ENCODE measurements at places on chromosomes 1 and 21. TPM values are rescaled to one million over a fixed set of nuclear protein-coding genes. Genes with fewer than 3 reads are reported as not detected.

GRCh38 chr1:5815211-5815610 is 177.0 kb downstream of the NPHP4 start:
- no peak for DNase-seq

DNA sequence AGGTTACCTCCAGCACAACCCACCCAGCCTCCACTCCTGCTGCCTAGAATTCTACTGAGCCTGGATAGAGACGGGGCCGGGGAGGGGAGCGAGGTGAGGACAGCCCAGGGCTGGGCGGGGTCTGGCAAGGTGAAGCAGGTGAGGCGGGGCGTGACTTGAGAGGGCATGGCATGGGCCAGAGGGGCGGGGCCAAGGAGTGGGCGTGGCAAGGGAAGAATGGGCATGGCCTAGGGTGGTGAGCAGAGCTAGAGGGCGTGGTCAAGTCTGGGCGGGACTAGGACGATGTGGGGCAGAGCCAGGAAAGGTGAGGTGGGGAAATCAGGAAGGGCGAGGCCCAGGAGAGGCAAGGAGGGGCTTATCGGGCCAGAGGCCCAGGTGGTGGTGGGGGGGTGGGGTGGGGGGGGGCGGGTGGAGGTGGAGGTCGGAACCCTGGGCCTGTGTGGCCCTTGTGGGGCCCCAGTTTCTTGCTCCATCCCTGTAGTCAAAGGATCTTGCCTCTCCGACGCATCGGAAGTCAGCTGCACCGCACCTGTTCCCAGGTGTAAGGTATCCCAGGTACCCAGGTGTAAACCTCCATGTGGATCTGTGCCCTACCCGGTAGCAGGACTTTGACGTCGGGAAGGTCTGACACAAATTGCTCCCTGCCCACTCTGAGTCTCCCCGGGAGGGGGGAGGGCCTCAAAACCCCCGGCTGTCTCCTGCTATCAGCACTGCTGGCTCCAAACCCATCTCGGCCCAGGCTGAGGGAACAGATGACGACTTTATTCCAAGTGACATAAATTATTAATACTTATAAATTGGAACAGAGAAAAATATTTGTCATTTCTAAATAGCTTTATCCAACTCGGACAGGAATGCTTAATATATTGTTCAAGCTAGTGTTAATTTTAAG is 32.9 kb upstream of the UTS2 start:
- peak; percentile 77 for DNase-seq

- no peak for DNase-seq
These were observed 70.4 kb upstream of the LYST start for GRCh38 chr1:235937123-235937522.

Gene PYHIN1
- total RNA-seq, result not detected

DNA sequence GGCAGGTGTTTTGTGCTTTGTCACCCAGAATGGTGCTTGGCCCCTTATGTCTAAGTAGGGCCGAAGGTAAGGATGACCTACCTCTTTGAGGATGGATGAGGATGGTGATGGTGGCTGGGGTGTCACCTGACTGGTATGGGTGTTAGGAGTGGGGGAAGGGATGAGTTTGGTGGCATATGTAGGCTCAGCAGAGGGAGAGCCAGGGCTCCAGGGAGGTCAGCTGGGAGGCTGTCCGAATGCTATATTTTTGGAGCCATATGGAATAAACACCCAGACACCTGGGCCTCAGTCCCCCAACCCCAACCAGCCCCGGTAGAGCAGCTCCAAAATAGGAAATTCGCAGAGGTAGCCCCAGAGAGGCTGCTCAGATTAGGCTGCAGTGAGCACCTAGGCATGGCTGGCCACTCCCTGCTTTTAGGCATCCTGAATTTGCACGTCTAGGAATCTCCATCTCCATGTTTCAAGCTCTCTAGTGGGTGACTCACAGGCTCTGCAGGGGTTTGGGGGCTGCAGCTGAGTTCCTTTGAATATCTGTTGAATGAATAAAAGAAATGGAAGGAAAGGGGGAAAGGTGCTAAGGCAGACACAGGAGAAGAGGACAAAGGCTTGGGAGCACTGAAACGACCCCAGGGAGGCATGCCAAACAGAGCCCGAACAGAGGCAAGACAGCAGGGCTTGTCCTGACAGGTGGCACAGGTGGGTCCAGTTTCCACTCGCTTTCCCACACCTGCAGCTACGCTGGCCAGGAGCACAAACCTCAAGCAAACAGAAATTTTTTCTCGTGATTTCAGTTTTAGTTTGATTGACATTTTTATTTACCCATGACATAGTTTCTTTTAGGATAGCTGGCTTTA is 135.3 kb upstream of the EDN2 start:
- DNase-seq, result no peak

GRCh38 chr1:10965546-10966226 is 46.8 kb upstream of the TARDBP start:
- DNase-seq, result peak; percentile 57

Gene CALML6
- 1.7 TPM for total RNA-seq

Gene UTS2
- total RNA-seq, result not detected

GRCh38 chr1:24391882-24392603 is 21.5 kb downstream of the STPG1 start:
- DNase-seq, result peak; percentile 71

DNA sequence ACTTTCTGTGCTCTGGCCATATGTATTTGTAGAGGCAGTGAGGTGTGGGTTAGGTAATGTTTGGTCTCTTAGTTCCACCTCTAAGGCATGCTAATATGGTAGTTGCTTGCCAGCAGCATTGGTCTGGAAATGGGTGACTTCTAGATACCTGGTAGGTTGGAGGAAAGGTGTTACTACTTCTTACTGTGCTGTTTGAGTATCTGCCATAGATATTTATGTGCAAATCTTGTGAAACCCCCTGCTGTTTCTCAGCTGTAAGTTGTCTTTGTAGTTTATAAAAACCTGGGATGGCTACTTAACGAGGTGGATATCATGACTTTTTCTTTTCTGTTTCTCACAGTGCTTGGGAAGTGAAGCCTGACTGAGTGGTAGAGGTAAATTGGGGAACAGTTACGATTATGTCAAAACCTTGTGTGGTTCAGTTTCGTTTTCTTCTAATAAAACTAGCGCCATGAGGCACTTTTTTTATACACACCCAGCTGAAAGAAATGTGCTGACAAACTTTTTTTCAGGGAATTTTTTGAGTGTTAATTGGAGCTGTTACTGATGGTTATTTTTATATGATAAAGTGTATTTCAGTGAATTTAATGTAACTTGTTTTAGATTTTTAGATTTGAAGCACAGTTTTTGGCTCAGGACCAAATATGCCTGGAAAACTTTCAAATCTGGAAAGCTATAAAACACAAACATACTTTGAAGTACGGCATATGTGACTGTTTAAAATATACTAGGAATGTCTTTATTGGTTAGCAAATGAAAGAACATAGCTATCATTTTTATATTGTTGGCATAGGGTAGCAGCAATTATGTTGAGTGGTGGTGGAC is 42.1 kb downstream of the CAMSAP2 start:
- peak; percentile 38 for DNase-seq

DNA sequence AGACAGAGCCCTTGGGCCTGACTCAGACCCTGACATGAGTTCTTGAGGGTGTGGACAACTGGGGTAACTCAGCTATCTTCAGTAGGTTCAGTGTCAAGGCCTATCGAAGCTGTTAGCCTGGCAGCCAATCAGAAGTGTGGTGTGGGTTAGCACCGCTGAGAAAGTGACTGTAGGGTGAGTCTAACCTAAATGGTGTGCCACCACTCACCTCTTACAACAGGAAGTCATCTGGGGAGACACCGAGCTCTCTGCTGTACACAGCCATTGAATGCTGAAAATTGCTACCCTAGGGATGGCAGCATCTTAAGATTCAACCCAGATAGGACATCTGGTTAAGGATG is 44.6 kb downstream of the RASSF5 start:
- DNase-seq, result no peak

Data from MCF 10A (cell line).